Esophagus muscularis mucosa (tissue), 4 donors: ENCODE measurements at places on chromosomes 1 and 21. TPM values are rescaled to one million over a fixed set of nuclear protein-coding genes. Genes with fewer than 3 reads are reported as not detected.
A peak's percentile ranks its signal among the peaks of the same experiment; 100 is the strongest.

GRCh38 chr21:16424331-16424751 is 694.6 kb downstream of the USP25 start:
- H3K27ac ChIP-seq, result peak overlapping the region; percentile 47
- H3K4me3 ChIP-seq, result peak overlapping the region; percentile 25
- peaks cover 11% of the 10 kb centered on the region for H3K4me1 ChIP-seq
- no peak for DNase-seq
- H3K36me3 ChIP-seq, result no peaks in the 10 kb centered on the region

DNA sequence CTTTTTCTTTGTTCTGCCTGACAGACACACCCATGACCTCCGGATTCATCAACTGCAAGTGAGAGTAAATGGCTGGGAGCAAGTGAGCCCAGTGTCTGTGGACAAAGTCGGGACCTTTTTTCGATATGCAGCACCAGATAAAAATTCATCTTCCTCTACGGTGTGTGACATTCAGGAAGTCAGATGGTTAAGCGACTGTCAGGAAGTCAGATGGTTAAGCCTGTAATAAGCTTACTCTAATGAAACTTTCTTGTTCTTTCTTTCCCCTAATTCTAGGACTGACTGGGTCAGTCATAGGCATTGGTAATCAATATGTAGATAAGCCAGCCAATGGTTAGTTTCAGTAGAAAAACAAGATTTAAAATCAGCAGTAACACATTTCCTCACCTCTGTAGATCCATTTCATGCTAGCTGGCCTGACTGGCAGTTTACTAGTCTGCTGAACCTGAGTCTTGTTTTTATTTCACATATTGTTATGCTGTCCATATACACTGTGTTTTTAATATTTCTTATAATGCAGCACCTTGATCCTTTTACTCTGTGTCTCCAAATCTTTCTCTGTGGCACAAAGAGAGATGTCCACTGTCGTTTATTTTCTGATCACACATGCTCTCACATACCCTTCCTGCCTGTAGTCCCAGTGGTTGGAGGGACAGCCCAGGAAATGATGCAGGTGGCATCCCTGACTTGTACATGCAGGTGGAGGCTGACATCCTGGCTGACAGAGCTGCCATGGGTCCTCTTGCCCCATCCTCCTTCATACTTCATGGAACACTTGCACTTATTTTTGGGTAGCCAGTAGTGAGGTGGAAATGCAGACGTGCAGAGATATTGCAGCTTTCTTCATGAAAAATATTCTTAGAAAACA is 115.8 kb downstream of the VPS13D start:
- no peaks in the 10 kb centered on the region for H3K27me3 ChIP-seq
- H3K4me1 ChIP-seq, result peaks cover 43% of the 10 kb centered on the region
- DNase-seq, result no peak
- peak overlapping the region; percentile 8 for H3K27ac ChIP-seq

DNA sequence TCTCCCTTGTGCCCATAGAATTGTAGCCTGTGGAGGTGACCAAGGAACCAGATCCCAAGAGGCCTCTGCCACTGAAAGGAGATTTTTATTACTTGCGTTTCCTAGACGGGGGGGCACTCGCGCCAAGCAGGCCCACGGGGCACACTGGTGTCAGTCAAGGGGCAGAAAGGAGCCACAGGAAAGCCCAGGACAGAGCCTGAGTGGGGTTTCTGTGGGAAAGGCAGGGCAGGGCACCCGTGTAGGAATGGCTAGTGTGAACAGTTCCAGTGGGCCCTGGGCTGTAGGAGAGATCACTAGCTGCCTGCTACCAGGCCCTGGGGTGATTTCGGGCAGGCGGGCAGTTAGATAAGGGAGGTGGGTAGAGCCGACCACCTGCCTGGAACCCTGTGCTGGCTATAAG is 70.8 kb downstream of the ADARB1 start:
- peaks cover 21% of the 10 kb centered on the region for H3K36me3 ChIP-seq
- no peak overlapping the region for H3K4me3 ChIP-seq
- H3K27me3 ChIP-seq, result no peaks in the 10 kb centered on the region
- no peak overlapping the region for H3K27ac ChIP-seq
- DNase-seq, result no peak

DNA sequence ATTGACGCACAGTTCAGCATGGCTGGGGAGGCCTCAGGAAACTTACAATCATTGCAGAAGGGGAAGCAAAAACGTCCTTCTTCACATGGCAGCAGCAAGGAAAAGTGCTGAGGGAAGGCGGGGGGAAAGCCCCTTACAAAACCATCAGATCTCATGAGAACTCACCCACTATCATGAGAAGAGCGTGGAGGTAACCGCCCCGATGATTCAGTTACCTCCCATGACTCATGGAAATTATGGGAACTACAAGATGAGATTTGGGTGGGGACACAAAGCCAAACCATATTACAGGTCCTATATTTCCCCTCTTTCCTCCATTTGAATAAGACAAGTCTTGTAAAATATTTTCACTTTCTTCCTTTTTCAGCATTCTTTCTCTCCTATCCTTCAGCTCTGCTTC is 7.7 kb upstream of the TTLL7 start:
- no peaks in the 10 kb centered on the region for H3K36me3 ChIP-seq
- no peak overlapping the region for H3K27ac ChIP-seq
- no peak for DNase-seq
- no peak overlapping the region for H3K4me3 ChIP-seq
- no peaks in the 10 kb centered on the region for H3K4me1 ChIP-seq
- no peaks in the 10 kb centered on the region for H3K27me3 ChIP-seq

GRCh38 chr1:180281490-180281889 is 51.4 kb downstream of the LHX4 start:
- peaks cover 11% of the 10 kb centered on the region for H3K36me3 ChIP-seq
- no peaks in the 10 kb centered on the region for H3K4me1 ChIP-seq
- DNase-seq, result no peak

DNA sequence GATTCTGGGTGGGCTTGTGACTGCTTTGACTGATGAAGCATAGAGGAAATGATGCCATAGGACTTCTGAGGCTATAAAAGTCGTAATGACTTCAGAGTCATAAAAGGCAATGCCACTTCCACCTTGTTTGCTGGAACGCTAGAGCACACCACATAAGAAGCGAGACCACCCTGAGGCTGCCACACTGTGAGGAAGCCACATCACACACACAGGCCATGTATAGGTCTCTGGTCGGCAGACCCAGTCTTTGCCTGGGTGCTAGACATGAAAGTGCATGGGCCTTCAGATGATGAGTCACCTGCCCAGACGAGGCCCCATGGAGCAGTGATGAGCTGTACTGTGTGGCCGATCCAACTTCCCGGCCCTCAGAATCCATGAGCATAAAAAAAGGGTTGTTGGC is 14.2 kb upstream of the KANK4 start:
- H3K27me3 ChIP-seq, result no peaks in the 10 kb centered on the region
- no peak for DNase-seq
- H3K36me3 ChIP-seq, result no peaks in the 10 kb centered on the region
- peaks cover 16% of the 10 kb centered on the region for H3K4me1 ChIP-seq
- no peak overlapping the region for H3K4me3 ChIP-seq

DNA sequence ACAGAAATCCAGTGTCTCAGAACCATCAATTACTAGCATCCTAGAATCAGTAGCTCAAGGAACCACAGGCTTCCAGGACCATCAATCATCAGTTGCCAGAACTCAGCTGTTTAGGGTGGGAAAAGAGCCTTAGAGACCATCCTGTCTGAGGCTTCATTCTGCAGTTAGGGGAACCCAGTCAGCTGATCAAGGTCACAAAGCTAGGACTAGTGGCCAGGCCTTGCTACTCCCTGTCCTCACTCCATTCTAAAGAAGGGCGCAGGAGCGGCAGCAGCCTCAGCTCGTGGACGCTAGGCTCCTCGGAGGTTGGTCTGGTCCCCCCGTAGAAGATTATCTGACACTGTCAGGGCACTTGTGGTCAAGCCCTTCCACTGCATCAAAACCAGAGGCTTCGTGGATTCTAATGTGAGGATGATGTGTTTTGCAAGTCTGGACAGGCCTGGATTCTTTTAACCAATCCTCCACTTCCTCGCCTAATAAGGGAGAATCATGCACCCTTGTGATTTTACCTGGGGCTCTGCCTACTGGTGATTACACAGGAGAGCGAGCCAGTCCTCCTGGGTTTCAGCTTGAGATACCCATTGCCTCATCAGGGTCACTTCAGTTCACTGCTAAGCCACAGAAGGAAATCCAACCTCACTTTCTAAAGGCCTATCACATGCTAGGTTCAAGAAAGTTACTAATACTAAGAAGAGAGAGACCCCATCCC is 41.7 kb upstream of the IFFO2 start:
- H3K27me3 ChIP-seq, result no peaks in the 10 kb centered on the region
- H3K27ac ChIP-seq, result no peak overlapping the region
- no peak overlapping the region for H3K4me3 ChIP-seq
- peaks cover 20% of the 10 kb centered on the region for H3K4me1 ChIP-seq
- H3K36me3 ChIP-seq, result no peaks in the 10 kb centered on the region

GRCh38 chr1:168843401-168843800 is 114.4 kb upstream of the DPT start:
- H3K36me3 ChIP-seq, result no peaks in the 10 kb centered on the region
- H3K4me3 ChIP-seq, result no peak overlapping the region

The AK5 gene
- 2.5 TPM for total RNA-seq

The RAB3B gene
- 0.75 TPM for total RNA-seq

The GBP4 gene
- total RNA-seq, result 4.3 TPM
